Posterior vena cava (tissue), 2 donors: ENCODE measurements at places on chromosomes 6 and 20.

GRCh38 chr20:14953736-14954135 is 616.3 kb upstream of the FLRT3 start:
- no peak for DNase-seq

DNA sequence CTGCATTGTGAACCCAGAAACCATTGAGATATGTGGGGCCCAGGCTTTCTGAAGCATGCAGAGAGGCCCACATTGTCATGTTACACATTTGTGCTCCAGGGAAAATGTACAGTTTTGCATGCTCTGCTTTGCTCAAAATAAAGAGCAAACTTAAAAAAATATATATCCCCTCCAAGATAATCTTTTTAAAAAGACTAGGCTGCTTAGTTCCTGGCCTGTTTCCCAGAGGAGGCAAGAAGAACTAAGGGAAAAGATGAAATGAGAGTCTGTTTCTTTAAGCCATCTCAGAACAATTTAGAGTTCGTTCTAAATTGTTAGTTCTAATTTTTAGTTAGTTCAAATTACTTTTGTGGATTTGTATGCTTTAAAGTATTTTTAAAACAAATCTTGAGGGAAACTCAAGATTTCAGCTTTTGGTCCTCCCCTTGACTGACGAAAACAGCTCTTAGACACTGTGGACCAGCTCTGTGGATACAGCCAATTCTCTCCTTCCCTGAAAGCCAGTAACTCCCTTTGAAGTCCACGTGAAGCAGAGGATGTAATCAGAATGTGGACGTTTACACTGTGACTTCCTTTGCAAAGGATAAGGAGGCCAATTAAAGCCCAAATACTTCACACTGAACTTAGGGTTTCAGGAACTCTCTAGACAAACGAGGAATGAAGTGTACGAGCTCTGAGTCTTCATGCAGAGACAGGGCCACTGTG is 84.7 kb downstream of the CD164 start:
- DNase-seq = no peak

DNA sequence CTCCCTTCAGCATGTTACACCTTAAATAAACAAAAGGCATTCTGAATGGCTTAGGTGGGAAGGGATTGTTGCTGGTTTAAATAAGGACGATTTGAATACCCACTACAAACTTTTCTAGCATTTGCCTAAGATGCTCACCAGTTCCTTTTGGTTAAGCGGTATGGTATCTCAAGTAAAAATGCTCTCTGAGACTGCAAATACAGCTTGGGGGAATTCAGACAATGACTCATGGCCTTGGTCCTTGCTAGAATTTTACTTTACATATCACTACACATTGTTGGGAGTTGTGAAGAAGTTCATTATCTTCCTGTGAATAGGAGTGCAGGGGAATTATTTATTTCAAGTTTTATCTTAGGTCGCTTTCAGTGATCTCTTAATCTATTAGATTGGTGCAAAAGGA is 670.7 kb downstream of the UTRN start:
- DNase-seq = no peak

DNA sequence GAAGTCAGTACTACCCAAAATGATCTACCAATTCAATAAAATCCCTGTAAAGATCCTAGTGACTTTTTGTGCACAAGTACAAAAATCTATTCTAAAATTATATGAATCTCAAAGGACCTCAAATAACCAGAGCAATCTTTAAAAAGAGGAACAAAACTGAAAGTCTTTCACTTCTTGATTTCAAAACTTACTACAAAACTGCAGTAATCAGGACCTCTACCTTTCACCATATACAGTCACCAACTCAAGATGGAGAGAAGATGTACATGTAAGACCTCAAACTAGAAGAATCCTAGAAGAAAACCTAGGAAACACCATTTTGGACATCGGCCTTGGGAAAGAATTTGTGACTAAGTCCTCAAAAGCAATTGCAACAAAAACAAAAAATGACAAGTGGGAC is 109.5 kb upstream of the CD93 start:
- no peak for DNase-seq

- no peak for DNase-seq
Measured at GRCh38 chr6:36639171-36639808, 39.2 kb upstream of the CDKN1A start.
